ENCODE measurements at places on chromosomes 11 and 22.

DNA sequence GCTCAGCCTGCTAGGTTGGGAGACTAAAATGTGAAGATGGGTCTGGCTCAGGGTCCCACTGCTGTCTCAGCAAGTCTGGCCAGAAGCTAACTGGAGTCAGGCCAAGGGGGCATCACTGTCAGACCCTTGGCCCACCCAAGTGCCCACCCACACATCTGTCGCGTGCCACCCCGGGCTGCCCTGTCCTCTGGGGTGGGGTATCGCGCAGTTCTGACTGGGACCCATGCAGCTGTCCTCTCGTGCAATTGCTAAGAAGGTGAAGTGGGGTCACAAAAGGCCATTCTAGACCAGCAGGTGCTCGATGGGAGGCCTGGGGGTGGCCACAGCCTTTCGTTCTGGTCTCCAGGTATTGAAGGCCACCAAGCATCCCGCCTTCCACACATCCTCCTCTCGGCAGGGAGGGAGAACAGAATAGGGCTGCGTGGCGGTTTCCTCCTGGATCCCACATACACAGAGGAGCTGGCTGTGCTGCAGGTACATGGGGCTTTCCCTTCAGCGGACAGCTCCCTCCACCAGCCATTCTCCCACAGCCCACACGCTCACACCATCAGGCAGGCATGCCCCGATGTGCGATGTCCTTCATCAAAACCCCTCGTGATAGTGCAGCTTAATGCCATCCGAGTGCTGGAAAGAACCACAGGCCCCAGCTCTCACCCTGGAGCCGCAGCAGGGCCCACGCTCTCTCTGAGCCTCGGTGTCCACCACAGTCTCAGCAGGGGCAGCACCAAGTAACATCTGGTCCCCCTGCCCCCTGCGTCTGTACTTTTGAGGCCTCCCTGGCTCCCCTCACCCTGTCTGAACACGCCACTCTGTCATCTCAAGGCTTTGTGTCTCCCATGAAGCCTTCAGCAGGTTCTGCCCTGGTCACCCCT, 37.6 kb downstream of the SHANK2 start:
- DNase-seq = no peak

DNA sequence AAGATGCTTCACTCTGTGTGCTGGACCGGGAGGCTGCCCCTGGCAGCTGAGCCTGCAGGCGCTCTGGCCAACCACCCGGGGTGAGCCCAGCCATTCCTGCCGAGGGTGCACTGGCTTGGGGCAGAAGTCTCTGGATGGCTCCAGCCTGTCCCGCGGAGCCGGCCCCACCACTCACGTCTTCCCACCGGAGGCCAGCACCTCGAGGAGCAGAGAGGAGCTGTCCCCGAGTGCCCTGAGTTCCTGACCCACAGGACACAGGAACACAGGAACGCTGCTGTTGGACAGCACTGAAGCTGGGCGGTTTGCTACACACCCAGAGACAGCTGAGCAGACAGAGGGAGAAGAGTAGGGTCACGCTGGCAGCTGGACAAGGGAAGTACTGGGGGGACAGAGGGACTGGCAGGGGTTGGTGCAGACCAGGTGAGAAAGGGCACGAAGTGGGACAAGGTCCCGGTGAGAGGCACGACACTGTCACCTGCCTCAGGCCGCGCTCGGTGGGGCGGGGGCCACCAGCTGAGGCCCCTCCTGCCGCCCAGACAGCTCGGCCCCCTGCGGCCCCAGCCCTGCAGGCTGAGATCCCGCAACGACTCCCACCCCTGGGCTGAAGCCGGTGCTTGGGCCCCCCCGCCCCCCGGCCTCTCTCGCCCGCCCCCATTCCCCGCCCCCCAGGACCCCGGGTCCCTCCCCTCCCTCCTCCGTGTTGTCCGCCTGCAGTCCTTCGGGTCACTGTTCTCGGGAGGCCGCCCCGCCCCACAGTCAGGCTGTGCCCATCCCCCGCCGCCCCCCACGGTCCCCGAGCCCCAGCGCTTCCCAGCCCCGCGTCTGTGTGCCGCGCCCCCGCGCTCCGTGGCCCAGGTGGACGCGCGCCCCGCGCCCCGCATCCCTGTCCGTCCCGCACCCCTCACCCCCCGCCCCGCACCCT, 624 bp upstream of the B4GALNT4 start:
- DNase-seq = no peak

DNA sequence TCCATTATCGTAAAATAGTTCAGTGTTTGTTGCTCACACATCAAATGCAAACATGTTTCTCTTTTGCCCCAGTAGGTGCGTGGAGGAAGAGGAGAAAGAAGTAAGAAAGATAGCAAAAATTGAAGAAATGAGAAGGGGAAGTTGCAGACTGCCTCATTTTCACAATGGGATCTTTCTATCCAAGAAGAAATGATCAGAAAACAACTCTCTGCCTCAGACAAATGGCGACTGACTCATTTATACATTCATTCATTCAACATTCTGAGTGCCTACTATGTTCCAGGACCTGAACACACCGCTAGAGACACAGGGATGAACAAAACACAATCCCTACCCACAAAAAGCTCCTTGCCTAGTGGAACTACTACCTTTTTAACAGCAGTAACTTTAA, 367 bp downstream of the HPS5 start:
- DNase-seq = no peak

GRCh38 chr11:120331301-120331996, 4.8 kb upstream of the ARHGEF12 start:
- no peak for DNase-seq

- no peak for DNase-seq
Observed at GRCh38 chr11:68670208-68670992, 13.9 kb upstream of the GAL start.

DNA sequence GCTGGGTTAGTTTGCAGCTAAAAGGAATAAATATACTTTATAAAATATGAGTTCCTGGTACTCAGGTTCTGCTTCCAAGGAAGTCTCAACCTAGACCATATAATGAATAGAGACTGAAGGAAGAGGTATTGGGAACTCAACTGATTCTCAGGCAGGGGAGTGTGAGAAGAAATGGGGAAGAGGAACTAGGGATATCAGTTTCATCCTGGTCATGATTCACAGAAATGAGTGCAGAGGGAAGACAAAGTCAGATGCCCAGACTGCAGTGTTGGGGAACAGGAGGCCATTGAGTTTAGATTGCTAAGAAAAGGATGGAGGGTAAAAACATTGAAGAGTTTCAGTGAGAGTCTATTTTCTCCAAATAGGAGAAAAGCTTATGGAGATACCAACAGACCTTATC, 28.8 kb downstream of the PLAAT5 start:
- DNase-seq = no peak

- DNase-seq = no peak
Observed at GRCh38 chr22:29338398-29338797, 22.9 kb upstream of the RASL10A start.

DNA sequence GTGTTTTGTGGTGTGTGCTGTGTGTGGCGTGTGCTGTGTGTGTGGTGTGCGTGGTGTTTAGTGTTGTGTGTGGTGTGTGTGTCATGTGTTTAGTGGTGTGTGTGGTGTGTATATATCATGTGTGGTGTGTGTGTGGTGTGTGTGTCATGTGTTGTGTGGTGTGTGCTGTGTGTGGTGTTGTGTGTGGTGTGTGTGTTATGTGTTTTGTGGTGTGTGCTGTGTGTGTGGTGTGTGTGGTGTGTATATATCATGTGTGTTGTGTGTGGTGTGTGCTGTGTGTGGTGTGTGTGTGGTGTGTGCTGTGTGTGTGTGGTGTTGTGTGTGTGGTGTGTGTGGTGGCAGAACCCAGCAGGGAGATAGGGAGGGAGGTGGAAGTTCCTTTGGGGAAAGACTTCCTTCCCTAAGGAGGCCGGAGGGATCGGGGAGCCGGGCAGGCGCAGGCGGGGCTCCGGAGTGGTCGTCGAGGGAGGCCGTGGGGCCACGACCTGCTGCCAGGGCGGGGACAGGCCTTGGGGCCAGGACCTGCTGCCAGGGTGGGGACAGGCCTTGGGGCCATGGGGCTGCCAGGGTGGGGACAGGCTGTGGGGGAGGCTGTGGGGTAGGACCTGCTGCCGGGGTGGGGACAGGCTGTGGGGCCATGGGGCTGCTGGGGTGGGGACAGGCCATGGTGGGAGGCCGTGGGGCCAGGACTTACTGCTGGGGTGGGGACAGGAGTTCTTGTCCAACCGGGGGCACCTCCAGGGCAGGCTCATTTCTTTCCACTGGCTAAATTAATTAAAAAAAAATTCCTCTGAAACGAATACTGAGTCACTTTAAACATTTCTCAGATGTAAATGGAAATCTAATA, 15.2 kb downstream of the PIM3 start:
- DNase-seq = peak; percentile 16

DNA sequence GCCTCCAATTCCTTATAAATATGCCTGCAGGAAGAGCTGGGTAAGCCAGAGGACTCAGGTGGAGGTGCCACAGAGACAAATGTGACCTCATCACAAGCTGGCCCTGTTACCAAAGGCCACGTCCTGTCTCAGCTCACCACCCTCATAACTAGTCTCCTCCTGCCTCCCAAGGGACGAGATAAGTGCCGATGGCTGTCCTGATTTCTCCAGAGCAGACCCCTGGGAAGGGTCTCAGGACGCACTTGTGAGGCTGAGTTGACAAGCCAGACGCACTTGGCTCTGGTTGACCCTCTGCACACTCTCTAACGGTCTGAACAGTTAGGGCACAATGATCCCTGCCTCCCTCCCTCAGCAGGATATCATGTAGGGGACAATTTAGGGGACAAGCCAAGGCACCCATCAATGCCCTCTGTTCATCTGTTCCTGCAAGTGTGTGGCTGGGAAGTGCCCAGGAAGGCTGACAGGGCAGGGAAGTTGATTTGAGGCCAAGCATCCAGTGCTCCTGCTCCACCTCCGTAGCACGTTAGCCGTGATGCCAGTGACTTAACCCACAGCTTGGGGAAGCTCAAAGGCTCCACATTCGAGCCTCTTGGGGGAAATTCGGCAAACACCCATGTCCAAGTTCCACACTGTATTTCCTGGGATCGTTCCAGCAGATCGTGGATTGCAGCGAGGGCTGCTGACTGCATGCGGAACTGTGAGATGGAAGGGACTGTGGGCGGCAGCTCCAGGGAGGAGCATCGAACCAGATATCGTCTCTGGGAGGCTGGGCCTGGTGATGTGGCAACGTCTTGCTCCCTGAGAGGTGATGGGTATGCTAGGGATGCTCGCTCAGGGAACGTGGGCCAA, 2.8 kb downstream of the SMIM38 start:
- DNase-seq = no peak

- DNase-seq = peak; percentile 81
Observed at GRCh38 chr11:35541621-35542375, 16.4 kb upstream of the PAMR1 start.

DNA sequence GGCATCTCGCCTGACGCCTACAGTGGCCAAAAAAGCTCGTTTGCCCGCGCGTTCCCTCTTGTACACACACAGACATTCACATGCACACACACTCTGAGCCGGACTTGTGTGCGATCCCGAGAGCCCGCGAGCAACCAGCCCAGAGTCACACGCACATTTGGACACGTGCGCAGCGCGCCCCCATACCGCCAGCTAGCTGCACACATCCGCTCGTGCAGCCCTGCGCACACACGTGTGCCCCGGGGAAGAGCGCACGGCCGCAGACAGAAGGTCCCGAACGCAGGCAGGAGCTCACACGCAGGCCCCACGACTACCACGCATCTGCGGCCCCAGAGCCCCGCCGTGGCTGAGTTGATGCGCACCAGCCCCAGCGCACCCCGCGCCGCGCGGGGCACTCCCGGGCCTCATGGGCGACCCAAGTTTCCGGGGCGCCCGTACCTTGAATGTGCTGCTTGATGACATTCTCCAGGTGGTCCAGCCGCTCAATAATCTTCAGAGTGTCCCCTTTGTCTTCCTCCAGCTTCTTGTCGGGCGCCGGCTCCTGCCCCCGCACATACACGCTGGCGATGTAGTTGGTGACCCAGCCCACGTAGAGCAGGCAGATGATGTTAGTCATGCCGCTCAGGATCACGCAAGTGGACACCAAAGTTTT, 758 bp downstream of the GALNT18 start:
- DNase-seq = no peak

- no peak for DNase-seq
Observed at GRCh38 chr11:132607575-132607974, 924.7 kb downstream of the OPCML start.

- DNase-seq = no peak
Observed at GRCh38 chr11:115581871-115582639, 77.8 kb upstream of the CADM1 start.

GRCh38 chr11:4960877-4961276, 5.4 kb upstream of the OR51A2 start:
- no peak for DNase-seq

GRCh38 chr11:71198823-71199165, 53.6 kb downstream of the SHANK2 start:
- no peak for DNase-seq

- DNase-seq = no peak
Observed at GRCh38 chr11:121270001-121270678, 22.4 kb upstream of the SC5D start.

Data from adrenal gland (tissue), 19 donors.